ENCODE measurements at places on chromosomes 2 and 18.

DNA sequence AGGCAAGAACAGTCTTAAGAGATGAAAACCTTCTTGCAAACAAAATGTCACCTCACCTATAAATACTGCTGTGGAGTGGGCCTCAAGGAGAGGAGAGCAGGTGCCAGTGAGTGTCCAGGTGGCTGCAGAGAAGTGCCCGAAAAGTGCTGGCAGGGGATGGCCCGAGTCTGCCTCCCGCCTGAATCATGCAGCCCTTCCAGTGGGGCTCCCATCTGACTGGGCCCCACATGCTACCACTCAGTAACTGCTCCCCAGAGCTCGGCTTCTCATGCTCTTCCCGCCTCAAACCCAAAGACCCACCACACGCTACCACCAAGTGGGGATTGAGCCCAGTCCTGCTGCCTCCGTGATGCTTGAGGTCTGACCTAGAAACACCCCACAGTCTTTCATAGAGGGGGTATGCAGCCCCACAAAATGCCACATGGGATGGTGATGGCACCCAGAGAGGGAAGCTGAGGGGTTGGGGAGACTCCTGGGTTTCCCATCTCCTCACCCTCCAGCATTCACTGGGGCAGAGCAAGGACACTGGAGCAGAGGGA lies 7.4 kb downstream of the HS6ST1 start:
- DNase-seq, result no peak

GRCh38 chr18:2172881-2173280 lies 398.4 kb downstream of the METTL4 start:
- DNase-seq, result no peak

DNA sequence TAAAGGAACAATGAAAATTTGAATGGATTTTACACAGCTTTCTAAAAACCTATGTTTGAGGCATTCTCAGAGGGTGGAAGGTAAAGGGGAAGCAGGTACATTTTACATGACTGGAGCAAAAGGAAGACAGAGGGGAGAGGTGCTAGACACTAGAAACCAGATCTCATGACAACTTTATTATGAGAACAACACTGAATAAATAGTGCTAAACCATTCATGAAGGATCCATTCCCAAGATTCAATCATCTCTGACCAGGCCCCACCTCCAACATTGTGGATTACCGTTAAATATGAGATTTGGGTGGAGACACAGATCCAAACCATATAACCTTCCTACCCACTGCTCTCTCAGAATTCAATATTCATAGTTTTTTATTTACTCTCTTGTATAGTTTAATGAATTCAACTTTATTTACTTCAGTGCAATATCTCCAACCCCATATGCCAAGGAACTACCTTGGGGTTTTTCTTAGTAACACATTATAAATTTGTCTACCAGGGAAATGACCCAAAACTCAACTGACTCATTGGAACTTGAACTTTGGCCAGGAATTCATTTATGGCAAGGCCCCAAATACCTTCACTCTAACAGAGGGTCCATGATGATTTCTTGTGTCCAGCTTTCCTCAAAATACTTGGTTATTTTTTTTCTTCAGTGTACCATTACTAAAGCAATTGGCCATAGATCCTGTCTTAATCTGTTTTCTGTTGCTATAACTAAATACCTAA lies 317.8 kb downstream of the GULP1 start:
- no peak for DNase-seq

DNA sequence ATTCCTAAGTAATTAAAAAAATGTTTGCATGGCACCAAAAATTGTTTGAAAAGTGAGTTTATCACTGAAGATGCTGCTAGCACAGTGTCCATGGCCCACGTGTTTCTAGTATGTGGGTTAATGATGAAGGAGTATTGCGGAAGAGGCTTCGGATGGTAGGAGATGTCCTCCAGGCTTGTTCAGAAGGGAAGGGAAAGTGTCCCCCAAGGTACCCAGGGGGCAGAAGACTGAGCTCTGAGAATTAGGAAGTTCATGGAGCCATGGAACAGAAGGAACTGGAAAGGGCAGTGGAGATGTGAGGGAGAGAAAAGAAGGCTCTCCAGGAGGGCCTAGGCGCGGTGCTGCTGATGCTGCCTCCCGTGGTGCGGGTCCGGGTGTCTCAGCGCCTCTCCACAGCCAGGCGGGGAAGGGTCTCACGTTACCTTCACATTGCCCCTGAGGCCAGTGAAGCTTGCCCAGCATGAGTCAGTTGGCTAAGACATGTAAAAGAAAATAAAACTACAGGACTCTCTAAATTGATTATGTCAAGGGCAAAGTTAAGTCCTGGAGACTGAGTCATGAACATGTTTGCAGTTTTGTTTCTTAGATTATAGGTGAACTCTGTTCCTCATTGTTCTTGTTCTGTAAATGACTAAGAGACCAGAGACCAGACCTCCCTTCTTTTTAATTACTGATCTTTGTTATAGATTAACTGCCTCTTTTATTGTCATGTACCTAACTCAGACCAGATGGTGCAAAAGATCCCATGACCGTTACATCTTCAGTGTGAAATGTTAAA lies 89.0 kb downstream of the MTCL1 start:
- DNase-seq, result no peak

GRCh38 chr2:239600001-239600593 lies 199.3 kb upstream of the HDAC4 start:
- DNase-seq, result no peak

Data from GOT3 (cell line).